ENCODE measurements at places on chromosomes 1 and 21.

- no peak for DNase-seq
These were observed 65.7 kb downstream of the MAP3K21 start for GRCh38 chr1:233393084-233393840.

- peak; percentile 44 for DNase-seq
These were observed 1.1 kb downstream of the AGTRAP start for GRCh38 chr1:11736746-11737639.

- DNase-seq: peak; percentile 71
These were observed 14.0 kb downstream of the RHBG start for GRCh38 chr1:156383023-156383422.

- no peak for DNase-seq
These were observed 1.2 kb downstream of the KRTAP10-4 start for GRCh38 chr21:44574457-44575306.

- no peak for DNase-seq
These were observed 47.6 kb downstream of the APP start for GRCh38 chr21:26123012-26123411.

DNA sequence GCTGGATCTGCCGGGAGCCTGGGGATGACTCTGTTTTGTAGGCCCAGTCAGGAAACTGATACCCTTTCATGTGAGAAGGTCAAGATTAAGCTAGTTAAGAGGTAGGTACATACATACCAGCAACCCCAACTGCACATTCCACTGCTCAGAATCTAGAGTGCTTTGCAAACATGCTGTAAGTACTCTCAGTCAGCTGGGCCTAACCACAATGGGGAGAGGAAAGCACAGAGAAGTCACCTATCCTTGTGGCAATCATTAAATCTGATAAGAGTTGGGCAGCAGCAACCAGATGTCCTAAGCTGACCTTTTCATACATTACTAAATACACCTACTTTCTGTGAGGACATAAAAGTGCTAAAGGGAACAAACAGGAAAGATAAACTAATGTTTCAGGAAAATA lies 2.5 kb downstream of the ETV3 start:
- DNase-seq: no peak

DNA sequence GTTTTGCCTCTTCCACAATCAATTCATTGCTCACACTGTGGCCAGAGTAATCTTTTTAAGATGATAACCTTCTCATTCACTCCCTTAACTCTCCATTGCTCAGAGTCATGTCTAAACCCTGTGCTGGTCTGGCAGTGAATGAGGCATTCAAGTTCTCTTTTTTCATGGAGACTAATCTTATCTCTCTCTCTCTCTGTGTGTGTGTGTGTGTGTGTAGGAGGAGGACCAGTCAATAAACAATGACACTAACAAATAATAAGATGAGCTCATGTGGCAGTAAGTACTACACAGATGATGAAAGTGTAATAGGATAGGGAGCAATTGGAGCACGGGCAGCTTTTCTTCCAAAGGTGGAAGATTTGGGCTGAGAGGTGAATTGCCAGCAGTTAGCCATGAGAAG lies 122.0 kb upstream of the B3GALT2 start:
- no peak for DNase-seq

DNA sequence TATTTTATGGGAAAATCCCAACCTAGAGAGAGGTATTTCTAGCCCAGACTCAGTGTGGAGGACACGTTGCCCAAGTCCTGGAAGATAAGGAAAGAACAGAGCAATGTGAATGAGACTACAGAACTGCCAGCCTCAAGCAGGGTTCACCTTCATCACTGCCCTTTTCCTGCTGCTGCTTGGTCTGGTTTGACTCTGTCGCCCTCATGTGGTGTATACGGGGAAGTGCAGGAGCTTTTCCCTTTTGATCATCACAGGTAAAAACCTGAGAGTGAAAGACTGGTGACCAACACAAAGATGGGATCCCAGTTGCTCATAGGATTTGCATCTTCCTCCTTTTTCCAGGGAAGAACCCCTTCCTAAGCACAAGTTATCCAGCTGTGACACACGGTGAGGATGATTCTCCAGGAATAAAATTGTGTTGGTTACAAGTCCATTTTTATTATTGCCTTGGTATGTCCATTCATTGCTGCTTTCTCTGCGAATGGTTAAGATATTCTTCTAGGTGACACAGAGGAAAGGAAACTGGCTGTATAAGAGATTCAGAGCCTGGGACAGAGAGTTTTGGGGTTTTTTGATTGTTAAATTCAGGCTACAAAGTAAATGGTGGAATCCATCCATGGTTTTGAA lies 89.5 kb upstream of the CD53 start:
- peak; percentile 80 for DNase-seq

DNA sequence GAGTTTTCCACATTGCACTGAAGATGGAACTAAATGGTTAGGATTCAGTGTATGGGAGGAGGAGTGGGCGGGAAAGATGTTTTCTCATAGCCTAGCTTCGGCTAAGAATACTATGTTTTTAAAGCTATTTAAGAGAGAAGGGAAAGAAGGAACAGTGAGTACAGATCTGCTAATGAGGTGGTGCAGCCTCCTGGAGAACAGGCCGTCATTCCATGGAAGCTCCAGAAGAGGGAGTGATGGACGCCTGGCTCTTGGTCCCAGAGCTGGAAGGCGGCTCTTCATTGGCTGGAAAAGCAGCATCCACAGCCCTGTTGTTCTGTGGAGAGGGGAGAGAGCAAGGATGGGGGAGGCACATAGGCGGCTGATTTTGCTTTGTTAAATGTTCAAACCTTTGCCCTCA lies 6.9 kb downstream of the CAMK1G start:
- DNase-seq: peak; percentile 43

- peak; percentile 52 for DNase-seq
These were observed 124.5 kb upstream of the DPYD start for GRCh38 chr1:98045211-98045766.

- no peak for DNase-seq
These were observed 122.5 kb downstream of the GLIS1 start for GRCh38 chr1:53616511-53616910.

- no peak for DNase-seq
These were observed 24.7 kb downstream of the SCCPDH start for GRCh38 chr1:246748867-246749266.

DNA sequence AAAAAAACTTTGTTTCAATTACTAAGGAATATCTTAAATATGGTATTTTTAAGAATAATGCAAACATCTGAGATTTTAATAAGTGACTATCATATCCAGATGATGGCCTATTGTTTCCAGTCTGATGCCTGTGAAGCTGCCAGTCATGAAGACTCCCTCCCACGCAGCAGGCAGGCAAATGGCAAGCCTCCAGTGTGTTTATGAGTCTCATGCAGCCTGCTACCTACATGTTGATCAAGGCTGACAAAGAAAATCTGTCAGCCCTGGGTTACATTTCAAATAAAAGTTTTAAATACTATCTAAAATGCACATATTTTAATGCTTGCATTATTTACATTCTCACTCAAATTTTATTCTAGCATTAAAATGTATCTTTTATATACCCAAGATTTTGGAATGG lies 137.6 kb upstream of the RNPC3 start:
- DNase-seq: no peak

GRCh38 chr1:116107371-116107770 lies 3.8 kb upstream of the MAB21L3 start:
- no peak for DNase-seq

DNA sequence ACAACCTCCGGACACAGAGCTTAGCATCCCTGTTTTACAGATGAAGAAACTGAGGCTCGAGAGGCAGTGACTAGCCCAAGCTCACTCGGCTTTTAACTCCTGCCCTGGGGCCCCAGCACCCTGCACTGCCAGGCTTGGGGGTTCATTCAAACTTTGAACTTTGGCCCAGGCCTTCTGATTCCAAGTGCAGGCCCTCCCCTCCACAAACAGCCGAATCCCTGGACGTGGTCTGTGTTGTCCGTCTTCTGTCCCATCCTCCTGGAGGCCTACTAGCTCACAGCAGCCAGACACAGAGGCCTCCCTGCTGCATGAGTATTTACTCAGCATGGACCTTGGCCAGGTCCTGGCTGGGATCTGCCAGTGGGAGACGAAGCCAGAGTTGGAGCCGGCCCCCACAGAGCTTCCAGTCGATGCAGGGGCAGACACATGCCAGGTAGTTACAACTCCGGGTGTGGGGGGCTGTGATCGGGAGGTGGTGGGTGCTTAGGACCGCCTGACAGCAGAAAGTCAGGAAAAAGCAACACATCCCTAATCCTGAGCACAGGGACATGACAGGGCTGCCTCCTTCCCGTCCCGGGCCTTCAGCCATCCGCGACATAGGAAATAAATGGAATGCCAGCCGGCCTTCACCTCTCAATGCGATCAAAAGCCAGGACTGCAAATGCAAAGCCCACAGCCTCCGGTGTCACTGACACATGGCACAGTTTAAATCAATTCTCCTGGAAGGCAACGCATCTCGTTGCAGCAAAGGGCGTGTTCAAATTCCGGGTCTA lies 7.4 kb downstream of the IFFO2 start:
- DNase-seq: no peak

GRCh38 chr1:69523461-69523860 lies 44.3 kb upstream of the LRRC7 start:
- DNase-seq: no peak

DNA sequence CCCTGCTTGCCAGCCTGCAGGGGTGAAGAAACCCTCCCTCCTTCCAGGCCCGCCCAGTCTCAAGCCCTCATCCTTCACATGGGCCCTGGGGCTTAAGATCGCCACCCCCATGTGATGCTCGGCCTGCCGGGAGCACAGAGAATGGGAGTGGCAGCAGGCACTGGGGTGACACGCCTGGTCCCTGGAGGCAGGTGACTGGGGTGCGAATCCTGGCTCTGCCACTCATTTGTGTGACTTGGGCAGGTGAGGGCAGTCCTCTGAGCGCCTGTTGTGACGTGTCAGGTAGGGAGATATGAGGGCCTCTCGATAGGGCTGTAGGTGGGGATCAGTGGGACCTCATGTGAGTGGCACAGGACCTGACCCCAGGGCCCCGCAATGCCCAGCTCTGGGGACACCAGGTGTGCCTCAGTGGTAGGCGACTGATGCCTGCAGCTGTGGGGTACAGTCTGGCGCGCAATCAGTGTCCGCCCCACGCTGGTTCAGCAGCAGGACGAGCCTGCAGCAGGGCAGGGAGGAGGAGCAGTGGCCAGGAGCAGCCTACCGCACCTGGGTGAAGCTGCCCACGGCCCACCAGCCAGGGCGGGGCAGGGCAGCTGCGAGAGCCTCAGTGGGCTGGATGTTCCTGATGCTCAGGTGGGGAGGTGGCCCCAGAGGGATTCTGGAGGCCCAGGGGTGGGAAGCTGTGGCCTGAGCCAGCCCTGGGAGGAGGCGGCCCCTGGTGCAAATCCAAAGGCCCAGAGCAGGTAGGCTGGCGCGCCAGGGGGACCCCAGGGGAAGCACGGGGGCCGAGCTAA lies 6.2 kb downstream of the SH2D5 start:
- no peak for DNase-seq

DNA sequence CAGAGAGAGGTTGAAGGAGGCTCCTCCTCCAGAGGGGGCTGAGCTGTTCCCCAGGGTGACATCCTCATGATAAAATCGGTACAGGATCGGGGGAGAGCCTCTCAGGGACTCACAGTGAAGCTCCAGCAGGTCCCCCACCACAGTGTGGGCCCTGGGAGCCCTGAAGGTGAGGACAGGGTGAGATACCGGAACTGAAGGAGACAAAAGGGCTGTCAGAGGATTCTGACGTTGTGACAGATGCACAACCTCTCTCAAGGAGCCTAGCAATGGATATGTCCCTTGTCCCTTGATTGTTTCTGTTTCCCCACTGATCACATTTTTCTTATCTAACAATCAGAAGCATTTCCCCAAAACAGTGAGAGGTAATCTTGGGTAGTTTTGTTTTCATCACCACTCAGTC lies 5.2 kb downstream of the FCRL3 start:
- DNase-seq: no peak

DNA sequence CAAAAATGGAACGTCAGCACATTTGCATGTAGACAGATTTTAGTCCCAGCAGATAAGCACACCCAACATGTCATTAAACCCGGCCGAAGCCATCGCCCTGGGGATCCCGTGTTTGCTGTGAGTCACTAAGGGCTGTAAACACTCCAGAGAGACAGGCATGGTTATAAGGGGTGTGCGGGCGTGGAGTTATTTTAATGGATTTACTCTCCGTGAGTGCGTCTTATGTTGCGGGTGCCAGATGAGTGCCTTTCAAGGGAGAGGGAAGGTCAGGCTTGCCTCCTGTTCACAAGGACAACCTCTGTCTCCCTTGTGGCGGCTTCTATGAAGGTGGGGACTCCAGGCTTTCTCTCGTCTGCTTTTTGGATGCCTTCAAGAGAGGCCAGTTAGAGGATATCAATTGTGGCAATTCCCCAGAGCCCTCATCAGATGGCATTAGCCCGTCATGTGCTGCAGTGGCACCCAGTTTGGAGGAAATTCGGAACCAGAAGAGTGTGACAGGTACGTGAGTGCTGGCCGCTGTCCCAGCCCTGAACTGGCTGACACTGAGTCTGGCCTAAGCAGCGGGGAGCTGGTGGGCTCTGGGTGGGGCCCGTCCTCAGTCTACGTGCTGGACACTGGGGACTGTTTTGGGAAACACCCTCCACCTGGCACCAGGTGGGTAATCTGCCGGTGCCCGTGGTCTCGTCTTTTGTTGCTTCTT lies 223.8 kb upstream of the TMEM51 start:
- no peak for DNase-seq

GRCh38 chr1:4224684-4225467 lies 324.8 kb upstream of the C1orf174 start:
- DNase-seq: no peak

GRCh38 chr1:20848162-20848561 lies 61.1 kb upstream of the HP1BP3 start:
- no peak for DNase-seq

Data from retina (tissue), 1 donor.